ENCODE measurements at places on chromosomes 1 and 21.

DNA sequence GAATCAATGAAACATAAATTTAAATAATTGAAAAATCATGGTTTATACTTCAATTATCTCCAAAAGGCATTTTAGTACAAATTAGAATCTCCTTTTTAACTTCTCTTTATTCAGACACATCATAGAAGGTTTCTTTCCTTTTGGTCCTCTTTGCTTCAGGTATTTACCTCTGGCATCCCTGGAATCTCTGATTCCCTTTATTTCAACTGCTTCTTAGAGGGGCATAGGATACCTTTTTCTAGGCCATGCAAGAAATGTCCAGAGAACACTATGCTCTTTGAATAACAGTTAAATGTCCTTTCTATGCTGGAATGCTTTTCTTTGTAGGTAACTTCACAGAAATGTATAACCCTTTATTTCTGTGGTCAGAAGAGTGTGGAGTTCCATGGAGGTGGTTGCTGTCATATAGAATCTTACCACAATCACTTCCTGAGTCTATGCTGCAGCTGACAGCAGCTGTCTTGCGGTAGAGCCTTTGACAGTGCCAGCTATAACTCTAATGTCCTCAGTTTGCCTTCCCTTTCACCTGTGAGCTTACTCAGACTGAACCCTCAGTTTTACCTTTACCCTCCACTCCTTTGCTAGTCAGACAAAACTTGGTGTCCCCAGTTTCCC, 8.6 kb downstream of the LAMC2 start:
- DNase-seq = no peak

DNA sequence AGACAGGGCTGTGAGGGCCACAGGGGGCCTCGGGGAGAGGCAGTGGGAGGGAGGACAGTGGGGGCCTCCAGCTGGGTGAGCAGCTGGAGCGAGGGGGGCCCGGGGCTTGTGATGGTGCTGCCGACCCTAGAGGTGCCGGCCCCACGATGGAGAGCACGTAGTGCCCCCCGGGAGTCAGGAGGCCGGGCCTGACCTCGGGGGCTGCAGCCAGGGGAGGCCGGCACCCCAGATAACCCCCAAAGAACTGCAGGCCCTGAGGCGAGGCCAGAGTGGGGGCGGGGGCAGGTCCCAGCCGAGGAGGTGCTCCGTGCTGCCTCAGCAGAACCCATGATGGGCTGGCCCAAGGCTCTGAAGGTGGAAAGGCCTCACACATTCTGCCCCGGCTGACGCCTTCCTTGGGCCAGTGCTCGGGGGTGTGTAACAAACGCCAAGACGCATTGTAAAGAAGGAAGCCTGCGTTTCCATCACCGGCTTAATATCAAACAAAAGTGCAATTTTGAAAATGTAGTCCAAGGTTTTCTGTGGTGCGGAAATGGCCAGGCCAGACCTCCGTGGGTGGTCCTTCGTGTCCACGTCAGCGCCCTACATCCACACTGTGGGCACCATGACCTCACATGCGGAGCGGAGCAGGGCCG, 55.2 kb downstream of the COL6A1 start:
- DNase-seq = no peak

GRCh38 chr1:74422421-74423292, 89.8 kb downstream of the LRRC53 start:
- no peak for DNase-seq

GRCh38 chr1:44829506-44830384, 13.3 kb downstream of the PTCH2 start:
- DNase-seq = no peak

GRCh38 chr1:163046071-163046470, 23.1 kb upstream of the RGS4 start:
- DNase-seq = no peak

- no peak for DNase-seq
Observed at GRCh38 chr1:212401042-212401441, 13.6 kb downstream of the PACC1 start.

DNA sequence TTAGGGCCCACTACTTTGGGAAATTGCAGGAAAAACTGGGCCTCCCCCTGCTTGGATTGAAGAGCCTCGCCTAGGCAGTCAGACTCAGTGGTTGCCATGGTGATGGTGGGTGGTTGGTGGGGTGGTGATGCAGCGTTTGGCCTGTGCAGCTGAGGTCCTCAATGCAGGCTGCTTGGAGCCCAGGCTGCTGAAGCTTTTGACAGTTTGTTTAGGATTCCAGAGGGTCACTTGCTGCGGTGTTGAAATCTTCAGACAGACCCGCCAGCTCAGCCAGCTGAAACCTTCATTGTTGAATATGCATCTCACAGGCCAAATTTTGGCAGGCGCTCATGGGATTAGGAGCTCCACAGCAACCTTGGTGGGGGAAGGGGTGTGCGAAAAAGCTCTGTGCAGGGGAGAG, 67.9 kb downstream of the CACNA1E start:
- peak; percentile 45 for DNase-seq

GRCh38 chr1:32361674-32362473, 411 bp downstream of the FAM229A start:
- peak; percentile 43 for DNase-seq

DNA sequence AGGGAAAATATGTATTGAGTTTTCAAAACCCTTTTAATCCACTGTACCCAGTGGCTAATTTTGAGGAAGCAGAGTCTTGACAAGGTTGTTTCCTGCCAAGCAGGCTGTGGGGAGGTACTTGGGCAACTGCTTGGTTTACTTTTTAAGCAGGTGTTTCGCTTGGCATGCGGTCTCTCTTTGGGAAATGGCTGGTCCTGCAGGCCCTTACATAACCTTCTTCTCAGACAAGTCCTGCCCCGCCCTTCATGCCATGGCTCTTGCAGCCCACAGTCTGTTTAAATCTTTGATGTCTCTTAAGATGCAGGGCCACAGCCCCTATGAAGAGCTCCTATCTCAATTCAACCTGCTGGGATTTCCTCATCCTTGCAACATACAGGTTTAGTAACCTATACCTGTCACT, 36.0 kb upstream of the ABCD3 start:
- DNase-seq = no peak

- DNase-seq = no peak
Observed at GRCh38 chr1:231903586-231904081, 277.0 kb downstream of the DISC1 start.

DNA sequence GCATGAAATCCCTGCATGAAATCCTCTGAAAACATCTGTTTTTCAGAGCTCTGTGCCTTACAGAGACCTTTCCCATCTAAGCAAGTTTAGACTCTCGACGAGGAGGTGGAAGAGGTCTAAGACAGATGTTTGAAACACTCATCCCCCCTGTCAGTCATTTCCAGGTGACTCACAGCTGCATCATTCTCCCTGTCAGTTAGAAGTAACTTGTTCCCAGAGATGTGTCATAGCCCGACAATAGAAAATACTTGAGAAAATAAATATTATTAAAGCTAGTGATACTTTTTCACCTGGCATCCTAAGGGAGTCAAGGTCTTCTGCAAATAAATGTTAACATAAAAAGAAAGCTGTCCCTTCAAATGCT, 41.6 kb upstream of the SEC16B start:
- DNase-seq = no peak

- DNase-seq = no peak
Observed at GRCh38 chr21:46172863-46173528, 11.3 kb downstream of the SPATC1L start.

DNA sequence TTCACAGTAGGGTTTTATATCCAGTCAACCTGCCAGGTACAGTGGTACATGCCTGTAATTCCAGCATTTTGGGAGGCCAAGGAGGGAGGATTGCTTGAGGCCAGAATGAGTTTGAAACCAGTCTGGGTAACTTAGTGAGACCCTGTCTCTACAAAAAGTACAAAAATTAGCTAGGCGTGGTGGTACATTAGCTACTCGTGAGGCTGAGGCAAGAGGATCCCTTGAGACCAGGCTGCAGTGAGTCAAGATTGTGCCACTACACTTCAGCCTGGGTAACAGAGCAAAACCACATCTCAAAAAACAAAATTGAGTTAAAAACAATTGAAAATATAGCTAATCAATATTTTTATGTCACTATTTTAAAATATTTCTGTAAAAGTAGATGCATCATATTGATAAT, 33.2 kb downstream of the DDI2 start:
- DNase-seq = no peak

GRCh38 chr1:179385510-179385909, 19.7 kb downstream of the AXDND1 start:
- no peak for DNase-seq

DNA sequence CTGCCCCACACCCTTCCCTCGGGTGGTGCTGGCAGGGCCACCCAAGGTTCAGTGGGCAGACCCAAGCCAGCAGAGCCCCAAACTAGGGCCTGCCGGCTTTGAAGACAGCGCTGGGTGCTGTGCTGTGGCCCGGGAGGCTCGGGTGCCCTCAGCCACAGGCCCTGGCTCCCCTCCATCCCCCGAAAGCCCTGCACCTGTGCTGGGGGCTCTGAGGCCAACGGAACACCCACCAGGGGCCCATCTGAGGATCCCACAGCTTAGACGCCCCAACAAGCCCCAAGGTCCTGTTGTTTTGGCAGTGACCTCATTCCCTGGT, 8.6 kb downstream of the ITGB2 start:
- no peak for DNase-seq

- DNase-seq = no peak
Observed at GRCh38 chr1:34153246-34153645, 11.8 kb downstream of the CSMD2 start.

GRCh38 chr1:10736634-10737586, 59.5 kb downstream of the CASZ1 start:
- DNase-seq = no peak

GRCh38 chr1:82090104-82090503, 289.4 kb downstream of the ADGRL2 start:
- no peak for DNase-seq

DNA sequence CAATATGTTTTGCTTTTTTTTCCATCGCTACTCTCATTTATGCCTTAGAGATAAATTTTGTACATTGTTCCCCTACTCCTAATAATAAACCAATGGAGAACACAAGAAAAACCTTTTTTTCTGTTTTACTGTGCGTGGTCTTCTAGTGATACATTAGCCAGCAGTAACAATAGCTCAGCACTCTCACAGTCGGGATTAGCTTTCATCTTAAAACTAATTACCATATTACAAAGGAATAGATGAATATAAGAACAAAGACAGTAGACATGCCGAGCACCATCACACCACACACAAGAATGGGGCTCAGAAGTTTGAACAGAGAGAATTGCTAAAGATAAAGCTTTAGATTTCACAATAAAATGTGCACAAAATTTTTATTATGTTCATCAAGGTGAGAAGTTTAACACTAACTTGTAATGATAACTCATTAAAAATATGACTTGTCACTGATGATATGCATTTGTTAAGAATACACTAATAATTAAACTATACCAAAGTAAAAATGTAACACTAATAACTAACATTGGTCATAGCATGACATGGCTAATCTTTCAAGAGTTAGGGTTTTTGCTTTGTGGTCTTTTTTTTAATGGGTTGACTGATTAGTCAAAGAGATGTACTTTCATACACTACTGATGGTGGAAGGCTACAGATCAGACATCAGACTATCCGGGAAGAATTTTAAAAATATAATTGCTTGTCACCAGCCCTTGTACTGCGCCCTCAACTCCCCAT, 61.8 kb downstream of the EXTL2 start:
- no peak for DNase-seq

DNA sequence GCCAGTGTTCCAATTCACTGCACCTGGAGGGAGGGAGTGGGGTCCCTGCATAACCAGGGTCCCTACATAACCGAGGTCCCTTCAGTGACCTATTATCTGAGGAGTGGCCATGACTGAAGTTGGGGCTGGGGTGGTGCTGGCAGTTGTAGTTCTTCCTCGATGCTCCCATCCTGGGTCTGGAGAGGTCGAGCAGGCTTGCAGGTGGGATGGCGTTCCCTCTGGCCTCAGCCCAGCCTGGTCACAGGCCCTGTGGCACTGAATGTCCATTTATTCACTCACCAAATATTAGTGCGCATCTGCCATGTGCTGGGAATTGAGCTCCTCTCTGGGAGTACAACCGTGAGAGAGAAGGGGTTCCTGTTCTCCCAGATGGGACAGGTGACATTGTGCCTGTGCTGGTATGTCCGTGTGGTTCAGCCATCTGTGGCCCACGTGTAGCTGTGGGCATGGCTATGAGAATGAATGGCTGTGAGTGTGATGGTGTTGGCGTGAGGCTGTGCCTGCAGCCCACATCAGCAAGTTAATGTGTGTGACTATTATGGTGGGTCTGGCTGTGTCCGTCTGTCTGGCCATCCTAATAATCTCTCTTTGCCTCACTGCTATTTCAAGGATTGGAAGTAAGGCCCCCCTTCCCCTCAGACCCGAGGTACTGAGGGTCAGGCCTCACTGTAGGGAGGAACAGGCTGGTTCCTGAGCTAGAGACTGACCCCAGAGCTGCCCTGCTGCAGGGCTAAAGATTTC, 3.9 kb upstream of the SLC6A9 start:
- no peak for DNase-seq

GRCh38 chr1:62240651-62241370, 46.2 kb downstream of the L1TD1 start:
- DNase-seq = no peak

- no peak for DNase-seq
Observed at GRCh38 chr1:198018529-198018928, 101.4 kb downstream of the LHX9 start.

DNA sequence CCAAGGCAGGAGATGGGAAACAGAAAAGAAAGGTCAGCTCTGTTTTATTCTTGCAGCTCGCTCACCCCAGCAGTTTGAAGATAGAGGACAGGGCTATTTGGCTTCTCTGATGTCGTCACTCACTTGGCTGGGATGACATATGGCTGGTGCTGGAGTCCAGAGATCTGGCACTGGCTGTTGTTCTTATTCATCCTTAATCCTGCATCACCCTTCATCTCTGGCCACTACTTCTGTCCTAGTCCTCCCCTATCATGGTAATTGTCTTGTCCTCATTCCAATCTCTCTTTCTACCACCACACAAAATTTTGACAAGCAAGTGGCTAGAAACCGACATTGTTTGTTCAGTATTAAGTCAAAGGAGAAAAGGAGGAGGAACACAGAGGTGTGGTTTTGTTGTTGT, 103.8 kb upstream of the PDE4B start:
- no peak for DNase-seq

DNA sequence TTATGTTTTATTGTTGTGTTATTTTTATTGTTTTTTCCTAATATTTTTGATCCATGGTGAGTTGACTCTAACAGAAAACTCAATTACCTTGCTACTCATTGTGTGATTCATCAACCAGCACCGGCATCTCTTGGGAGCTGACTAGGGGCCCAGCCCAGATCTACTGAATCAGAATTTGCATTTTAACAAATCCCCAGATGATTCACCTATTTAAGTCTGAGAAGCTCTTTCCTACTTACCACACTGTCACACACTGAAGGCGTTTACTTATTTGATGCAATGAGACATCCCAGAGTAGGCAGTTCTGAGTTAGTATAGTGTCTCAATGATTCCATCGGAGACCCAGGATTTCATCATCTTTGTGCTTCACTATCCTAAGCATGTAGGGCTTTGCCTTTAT, 416.6 kb downstream of the RWDD3 start:
- no peak for DNase-seq

- DNase-seq = no peak
Observed at GRCh38 chr1:22738069-22738435, 27.4 kb downstream of the EPHB2 start.

GRCh38 chr21:26112975-26113374, 57.6 kb downstream of the APP start:
- DNase-seq = no peak
